M059J (cell line): ENCODE measurements at places on chromosomes 3 and 15. TPM values are rescaled to one million over a fixed set of nuclear protein-coding genes. Genes with fewer than 3 reads are reported as not detected.

GOLGA8F gene
- total RNA-seq = 0.02 and 0.12 TPM in 2 replicates

DNA sequence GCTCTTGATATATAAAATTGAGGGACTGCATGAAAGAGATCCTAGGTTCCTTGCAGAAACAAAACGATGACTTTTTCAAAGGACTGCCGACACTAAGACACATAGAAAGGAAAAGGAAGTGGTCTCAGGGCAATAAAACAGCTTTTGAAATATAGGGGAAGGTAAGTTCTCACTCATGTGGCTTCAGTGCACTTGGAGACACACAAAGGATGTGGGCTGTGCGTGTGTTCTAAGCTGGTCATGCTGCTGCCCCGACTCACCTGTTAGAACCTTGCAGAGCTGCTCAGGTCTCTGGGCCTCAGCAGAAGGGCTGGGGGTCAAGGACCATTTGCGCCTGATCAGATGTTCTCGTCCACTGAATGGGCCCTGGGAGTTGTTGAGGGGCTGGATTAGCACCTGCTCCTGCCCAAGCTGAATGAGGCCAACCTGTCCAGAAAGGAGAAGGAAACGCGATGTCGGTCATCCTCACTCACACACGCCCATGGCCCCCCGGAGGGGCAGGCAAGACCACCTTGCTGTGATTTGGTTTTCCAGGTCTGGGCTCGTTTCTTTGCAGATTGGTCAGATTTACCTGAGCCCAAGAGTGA lies 11.1 kb downstream of the ADAMTS17 start:
- no peak for DNase-seq

- no peak for DNase-seq
Measured at GRCh38 chr3:127452321-127452821, 138.2 kb downstream of the TPRA1 start.

MESP2 gene
- 0.15 and 0.62 TPM in 2 replicates for total RNA-seq

VILL gene
- total RNA-seq = 0.05 TPM in 1 of 2 replicates, not detected in the other

DNA sequence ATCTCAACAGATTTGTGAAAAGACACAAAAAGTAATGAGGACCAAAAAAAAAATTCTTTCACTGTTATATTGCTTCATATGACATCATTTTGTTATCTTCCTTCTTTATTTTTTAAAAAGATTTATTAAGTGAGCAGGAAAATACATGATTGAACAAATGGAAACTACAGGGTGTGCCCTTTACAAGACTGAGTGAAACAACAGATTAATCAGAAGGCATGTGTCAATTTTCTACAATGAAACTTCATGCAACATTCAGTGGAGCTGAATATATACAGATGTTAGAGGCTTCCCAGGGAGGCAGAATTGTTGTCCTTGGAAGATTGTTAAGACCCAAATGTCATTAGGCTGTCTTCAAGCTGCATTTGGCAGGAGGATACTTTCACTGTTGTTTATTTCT lies 28.4 kb upstream of the SLC2A2 start:
- DNase-seq = no peak

PLEKHO2 gene
- total RNA-seq = 8.7 and 14.0 TPM in 2 replicates

DNA sequence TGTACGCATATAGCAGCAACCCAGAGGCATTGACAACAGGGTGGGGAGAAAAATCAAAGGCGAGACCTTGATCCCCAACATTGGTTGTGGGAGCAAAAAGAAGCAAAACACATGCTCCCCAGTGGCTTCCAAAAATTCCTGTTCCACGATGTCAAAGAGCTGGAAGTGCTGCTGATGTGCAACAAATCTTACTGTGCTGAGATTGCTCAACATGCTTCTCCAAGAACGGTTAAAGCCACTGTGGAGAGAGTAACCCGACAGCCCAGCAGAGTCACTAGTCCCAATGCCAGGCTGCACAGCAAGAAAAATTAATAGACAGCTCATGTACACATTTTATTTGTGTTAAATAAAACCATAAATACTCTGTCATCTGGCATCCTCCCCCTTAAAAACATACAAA lies 179.9 kb upstream of the PFN2 start:
- DNase-seq = peak; percentile 21

DNA sequence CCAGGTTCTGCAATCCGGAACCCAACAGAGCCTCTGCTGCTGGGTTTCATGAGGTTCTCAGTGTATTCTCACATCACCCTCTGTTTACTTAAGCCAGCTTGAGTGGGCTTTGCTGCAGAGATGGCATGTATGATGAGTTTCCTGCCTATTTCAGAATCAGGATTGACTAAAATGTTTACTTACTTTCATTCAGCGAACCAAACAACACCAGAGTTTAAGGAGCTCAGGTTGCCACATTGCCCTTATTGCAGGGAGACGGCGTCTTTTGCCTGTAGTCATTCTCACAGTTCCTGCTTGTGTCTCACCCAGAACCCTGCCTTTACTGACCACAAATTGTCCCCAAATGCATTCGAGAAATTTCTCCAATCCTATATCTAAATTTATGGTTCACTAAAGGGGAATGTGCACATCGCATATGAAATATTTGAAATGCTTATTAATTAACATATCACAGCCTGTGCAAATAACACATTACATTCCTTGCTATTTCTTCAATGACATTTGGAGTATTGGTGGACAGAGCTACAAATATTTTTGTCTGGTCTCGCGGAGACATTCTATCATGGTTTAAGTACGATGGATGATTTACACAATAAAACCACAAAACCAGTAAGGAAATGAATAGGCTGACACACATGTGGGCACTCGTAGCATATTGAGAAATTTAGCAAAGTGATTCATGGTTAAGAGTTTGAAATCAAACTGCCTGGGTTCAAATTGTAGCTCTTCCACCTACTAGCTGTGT lies 377.2 kb upstream of the CFAP20DC start:
- DNase-seq = peak; percentile 84

GRCh38 chr3:177035676-177036075 lies 161.6 kb downstream of the TBL1XR1 start:
- DNase-seq = no peak

GNB5 gene
- 37.8 and 47.5 TPM in 2 replicates for total RNA-seq

GRCh38 chr3:197835509-197835908 lies 44.5 kb downstream of the LRCH3 start:
- no peak for DNase-seq

GRCh38 chr3:81048058-81048665 lies 713.3 kb downstream of the GBE1 start:
- no peak for DNase-seq

DNA sequence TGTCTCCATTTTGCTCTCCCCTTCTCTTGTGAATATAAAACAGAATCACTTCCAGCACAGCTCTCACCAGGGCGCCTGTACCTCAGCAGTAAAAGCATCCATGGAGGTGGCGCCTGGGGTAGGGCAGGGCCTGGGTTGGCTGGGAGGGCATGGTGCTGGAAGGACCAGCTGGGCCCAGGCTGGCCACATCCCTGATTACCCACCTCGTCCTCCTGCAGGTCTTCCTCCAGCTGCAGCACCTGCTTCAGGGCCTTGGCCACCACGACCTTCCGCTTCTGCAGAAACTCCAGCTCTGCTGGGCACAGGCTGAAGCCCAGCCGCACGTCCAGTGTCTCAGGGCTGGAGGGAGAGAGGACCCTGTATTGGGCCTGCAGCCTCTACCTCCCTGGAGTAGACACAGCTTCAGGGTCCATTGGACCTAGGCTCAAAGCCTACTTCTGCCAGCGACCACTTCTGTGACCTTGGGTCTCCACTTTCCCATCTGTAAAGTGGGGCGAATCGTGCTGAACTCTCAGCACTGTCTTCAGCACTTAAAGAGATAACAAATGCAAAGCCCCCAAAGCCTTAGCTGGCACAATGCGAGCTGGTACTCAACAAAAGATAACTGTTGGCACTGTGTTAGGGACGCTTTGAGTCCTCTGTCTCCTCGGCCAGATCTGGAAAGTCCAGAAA lies 23.8 kb downstream of the PLA2G4E start:
- no peak for DNase-seq

DNA sequence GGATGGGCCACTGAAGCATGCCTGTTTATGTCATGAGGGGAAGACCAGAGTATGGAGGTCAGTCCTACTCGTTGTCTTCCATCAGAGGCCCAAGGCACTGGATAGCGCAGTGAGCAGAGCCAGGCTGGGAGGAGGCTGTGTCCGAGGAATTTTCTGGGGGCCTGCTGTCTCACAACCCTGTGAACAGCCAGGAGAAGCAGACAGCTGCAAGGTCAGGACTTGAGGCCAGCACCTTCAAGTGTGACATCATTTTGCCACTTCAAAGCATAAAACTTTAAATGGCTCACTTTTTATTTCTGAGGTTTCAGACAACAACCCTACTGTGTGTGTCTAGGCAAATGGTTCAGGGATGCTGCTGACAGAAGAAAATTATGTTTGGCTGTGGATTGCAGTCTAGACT lies 47.2 kb downstream of the TMED3 start:
- no peak for DNase-seq

DNA sequence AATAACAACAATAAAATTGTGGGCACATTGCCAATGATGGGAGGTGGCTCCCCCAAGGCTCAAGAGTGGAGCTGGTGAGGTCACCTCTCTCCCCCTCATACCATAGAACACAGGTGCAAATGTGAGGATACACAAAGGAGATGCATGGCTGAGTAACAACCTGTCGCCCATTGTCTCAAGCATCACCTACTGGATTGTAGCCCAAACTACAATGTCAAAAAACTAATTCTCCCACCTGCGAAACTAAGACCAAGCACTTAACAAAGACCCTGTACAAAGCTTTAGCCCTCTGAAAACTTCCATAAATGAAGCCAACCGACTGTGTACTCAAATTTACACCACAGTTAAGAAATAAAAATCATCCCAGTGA lies 50.4 kb upstream of the IGSF11 start:
- no peak for DNase-seq

DNA sequence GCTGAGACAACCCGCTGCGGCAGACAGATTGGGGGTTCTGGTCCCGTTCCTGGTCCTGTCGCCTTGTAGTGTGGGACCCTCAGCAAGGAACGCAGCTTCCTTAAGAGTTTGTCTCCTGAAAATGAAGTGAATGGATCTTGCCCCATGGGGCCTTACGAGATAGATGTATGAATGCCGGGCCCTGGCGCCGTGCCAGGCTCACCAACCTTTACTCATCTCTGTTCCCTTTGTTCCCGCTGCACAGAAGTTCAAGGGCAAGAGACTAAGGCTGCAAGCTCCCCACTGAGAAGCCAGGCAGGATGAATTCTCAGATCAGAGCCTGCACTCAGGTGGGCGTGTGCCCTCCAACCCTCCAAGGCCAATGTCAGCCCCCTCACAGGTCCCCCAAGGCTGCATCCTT lies 162.7 kb upstream of the IQSEC1 start:
- DNase-seq = no peak

SLC24A5 gene
- not detected in 2 replicates for total RNA-seq

DNA sequence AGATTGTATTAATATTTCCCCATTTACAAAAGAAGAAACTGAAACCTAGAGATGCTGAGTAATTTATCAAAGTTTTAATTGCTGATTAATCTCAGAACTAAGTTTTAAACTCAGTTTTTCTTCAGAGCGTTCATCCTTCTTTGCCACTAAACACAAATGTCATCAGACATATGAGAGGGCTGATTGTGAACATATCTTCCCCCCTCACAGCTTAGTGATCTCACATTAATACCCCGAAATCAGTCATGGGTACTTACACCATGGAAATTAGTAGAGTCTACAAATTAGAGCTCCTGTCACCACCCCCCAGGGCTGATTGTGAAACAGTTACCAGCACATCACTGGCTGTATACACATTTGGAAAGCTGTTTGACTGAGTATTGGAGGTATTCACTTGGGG lies 189.3 kb upstream of the SGO1 start:
- DNase-seq = no peak

GRCh38 chr3:43794776-43795175 lies 104.0 kb downstream of the ABHD5 start:
- peak; percentile 60 for DNase-seq

GRCh38 chr3:187264911-187265310 lies 26.6 kb downstream of the MASP1 start:
- DNase-seq = peak; percentile 27

DNA sequence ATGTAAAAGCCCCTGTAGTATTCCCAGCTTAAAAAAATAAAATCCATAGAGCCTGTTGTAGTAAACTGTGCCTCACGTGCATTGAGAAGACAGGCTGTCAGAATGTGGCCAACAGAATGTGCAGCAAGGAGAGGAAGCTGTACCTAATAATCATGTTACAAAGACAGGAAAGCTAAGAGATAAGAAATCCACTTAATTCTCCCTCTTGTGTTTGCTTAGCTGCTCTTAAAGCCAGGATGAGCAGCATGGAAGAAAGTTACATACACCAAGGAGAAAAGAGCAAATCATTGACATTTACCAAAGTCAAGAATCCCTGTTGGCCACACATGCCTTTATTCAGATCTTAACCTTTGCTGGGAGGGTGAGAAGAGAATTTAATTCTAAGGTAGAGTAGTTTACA lies 85.9 kb downstream of the TNIK start:
- DNase-seq = peak; percentile 56

GRCh38 chr3:115071601-115072000 lies 75.5 kb downstream of the ZBTB20 start:
- DNase-seq = peak; percentile 83

SEC22A gene
- 84.8 and 87.9 TPM in 2 replicates for total RNA-seq

DNA sequence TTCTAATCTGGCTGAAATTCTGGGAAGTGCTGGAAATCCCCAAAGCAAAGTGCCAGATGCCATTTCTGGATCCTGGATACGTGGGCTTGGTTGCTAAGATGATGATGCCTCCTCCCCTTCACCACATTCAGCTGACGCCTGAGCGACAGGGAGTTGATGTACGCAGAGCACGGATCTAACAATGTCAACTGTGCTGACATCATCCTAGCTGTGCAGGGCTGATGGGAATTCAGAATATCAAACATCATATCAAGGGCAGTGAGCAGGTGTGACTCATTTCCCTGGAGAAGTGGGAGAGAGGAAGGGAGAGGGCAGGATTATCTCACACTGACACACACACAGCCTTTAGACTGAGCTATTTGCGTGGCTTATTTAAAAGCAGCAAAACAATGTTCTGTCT lies 92.6 kb upstream of the ZBTB20 start:
- peak; percentile 100 for DNase-seq

DNA sequence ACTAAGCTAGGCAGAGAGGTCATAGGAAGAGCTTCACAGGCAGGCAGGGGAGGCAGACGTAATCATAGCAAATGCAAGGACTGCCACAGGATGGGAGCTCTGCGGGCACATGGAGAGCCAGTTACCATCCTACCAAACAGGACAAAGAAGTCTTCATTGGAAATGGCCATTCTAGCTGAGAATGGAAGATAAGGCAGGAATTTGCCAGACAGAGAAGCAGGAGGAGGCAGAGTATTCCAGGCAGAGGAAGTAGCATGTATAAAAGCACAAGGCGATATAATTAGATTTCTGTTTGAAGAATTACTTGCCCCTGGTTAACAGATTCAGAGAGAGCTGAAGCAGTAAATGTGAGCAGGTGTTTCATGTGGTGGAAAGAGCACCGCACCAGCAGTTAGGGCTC lies 3.5 kb upstream of the SEMA5B start:
- no peak for DNase-seq

DNA sequence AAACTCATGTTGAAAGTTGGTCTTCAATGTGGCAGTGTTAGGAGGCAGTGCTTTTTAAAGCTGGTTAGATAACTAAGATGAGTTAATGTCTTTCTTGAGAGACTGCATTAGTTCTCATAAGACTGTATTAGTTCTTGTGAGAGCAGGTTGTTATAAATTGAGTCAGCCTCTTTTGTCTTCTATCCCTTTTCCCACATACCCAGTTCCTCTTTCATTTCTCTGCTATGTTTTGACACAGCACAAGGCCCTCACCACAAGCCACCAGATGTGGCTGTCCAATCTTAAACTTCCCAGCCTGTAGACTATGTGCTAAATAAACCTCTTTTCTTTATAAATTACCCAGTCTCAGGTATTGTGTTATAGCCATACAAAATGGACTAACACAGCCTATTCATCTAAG lies 94.6 kb upstream of the SNTN start:
- no peak for DNase-seq

GRCh38 chr3:13112521-13113345 lies 39.5 kb upstream of the IQSEC1 start:
- DNase-seq = peak; percentile 11

GOLGA8M gene
- not detected in 2 replicates for total RNA-seq
